Esophagus squamous epithelium (tissue), 5 donors: ENCODE measurements at places on chromosomes 3 and 15.

- DNase-seq = no peak
Observed at GRCh38 chr3:143309705-143310104, 190.1 kb downstream of the CHST2 start.

- DNase-seq = no peak
Observed at GRCh38 chr3:110533089-110533488, 538.5 kb upstream of the NECTIN3 start.

GRCh38 chr15:58332676-58333400, 99.0 kb upstream of the LIPC start:
- no peak for DNase-seq

- no peak for DNase-seq
Observed at GRCh38 chr3:190303884-190304283, 18.4 kb downstream of the CLDN1 start.

DNA sequence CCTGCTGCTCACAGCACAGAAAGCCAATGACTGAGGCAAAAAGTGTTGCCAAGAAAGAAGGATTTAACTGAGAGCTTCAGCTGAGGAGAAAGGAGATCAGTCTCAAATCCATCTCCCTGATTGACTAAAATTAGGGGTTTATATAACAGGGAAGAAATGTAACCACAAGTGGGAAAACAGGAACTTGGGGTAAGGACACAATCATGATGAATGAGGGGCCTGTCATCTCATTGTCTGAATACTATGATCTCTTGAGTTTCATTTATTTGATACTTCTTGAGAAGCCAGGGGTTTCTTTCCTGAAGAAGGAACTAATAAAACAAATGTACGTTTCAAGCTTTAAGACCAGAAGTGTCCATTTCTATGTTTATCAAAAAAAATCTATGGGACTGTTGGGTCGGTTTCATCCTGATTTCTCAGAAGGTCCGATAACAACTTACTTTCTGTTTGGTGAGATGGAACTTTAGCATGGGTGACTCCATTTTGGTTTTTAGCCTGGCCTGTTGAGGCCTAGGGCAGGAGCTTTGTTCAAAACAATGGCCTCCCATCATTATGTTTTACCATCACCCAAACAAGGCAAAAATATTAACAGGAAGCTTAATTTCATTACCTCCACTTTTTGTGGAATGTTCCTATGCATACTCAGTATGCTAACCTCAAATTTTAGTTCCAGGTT, 76.6 kb upstream of the PIAS1 start:
- no peak for DNase-seq

DNA sequence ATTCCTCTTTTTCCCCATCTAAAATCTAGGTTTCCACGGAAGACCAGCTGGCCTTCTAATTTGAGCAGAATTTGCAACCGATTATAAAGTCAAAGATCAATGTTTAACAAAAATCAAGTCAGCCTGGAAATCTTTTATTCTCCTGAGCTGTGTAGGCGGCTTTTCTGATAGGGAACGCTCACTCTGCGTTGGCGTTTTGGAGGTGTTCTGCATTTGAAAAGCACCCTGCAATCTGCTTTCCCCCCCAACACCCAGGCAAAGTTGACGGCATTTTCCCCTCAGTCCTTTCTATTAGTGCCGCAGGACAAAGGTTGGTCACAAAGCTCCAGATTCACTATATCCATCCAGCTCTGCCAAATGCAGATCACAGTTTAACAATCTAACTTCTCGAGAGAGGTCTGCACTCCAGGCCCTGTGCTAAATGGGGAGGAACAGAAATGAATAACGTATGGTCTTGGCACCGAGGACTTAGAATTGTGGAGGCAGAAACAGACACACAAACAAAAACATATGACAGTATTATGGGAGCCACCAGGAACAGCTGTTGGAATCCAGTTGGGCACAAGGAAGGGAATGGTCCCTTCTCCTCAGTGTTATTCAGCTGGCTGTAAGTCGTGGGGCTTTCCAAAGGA, 50.4 kb upstream of the LARS2 start:
- no peak for DNase-seq
